Posterior vena cava (tissue), 2 donors: ENCODE measurements at places on chromosomes 13 and 19.
A peak's percentile ranks its signal among the peaks of the same experiment; 100 is the strongest.

GRCh38 chr19:33639035-33639681 is 17.4 kb downstream of the CHST8 start:
- peak; percentile 20 for DNase-seq

GRCh38 chr13:102462570-102462969 is 60.7 kb upstream of the FGF14 start:
- no peak for DNase-seq

DNA sequence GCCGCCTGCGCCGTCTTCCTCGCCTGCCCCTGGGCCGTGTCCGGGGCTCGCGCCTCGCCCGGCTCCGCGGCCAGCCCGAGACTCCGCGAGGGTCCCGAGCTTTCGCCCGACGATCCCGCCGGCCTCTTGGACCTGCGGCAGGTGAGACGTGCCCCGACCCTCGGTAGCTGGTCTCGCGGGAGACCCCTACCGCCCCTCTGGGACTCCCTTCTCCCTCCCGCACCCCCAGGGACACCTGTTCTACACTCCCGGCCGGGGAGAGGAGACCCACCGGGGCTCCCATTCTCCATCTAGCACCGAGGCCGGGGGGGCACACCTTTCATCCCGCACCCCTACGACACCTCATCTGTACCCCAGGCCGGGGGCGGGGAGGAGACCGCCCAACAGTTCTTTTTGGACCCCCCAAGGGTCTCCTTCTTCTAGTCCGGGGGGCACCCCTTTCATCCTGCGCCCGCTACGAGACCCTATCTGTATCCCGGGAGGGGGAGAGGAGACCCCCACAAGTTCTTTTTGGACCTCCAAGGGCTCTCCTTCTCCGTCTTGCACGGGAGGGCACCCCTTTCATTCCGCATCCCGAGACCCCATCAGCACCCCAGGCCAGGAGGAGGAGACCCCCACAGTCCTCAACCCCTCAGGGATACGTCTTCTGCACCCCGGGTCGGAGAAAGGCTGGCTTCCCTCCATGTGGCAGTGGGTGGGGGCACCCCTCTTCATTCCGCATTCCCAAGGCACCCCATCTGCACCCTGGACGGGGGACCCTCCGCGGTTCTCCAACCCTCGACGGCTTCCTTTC is 533 bp downstream of the TNFSF9 start:
- DNase-seq: no peak

- no peak for DNase-seq
These were observed 319.7 kb upstream of the ARGLU1 start for GRCh38 chr13:106887686-106888085.

DNA sequence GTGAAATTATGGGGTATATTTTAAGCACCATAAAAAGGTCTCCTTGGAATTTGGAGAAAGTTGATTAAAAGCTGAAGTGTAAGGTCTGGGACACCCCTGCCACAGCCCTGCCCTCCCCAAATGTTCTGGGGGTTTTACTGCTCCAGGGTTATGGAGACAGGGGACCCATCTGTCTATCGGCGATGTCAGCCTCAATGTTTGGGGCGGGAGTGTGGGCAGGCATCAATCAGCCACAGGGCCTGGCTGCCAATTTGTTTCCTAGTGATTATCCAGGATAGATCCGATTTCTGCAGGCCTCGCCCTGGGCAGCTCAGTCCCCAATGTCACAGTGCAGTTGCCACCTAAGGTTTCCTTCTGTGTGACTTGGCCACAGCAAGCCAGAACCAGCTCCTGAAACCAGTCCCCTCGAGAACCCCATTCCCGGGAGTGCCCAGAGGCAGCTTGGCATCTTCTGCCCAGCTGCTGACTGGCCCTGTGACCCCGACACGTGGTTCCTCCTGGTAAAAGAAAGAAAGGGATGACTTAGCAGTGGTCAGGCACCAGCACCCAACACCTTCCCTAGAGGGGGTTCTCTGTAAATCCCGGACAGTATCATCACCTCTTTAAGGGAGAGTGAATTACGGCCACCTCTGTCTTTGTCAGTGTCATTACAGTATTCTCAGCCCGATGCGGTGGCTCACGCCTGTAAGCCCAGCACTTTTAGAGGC is 41.6 kb downstream of the MYO9B start:
- DNase-seq: no peak

DNA sequence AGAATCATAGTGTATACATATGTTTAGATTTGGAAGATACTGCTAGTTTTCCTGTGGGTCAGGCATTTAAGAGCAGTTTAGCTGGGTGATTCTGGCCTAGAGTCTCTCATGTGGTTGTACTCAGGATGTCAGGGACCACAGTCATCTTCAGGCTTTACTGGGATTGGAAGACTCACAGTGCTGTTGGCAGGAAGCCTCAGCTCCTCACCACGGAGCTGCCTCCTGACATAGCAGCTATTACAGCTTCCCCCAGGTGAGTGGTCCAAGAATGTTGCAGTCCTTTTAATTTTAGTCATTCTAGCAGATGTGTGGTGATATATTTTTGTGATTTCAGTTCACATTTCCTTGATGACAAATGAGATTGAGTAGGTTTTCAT is 16.9 kb upstream of the GPR18 start:
- no peak for DNase-seq

DNA sequence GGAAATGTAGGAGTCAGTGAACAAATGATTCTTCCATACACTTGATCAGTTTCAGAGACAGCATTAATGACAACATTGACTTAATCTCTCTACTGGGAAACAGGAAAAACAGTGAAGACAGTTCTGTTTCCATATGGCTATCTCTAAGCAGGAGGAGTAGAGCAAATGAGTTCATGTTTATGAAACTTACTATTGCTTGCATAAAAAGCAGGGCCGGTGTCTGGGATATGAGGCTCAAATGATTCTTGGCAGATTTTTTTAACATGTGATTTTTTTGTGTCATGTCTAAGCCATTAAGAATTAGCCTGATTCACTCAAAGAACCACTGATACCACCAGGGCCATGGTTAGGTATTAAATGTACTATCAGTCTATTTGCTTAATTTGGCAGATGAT is 141.9 kb downstream of the SLC7A1 start:
- DNase-seq: no peak

DNA sequence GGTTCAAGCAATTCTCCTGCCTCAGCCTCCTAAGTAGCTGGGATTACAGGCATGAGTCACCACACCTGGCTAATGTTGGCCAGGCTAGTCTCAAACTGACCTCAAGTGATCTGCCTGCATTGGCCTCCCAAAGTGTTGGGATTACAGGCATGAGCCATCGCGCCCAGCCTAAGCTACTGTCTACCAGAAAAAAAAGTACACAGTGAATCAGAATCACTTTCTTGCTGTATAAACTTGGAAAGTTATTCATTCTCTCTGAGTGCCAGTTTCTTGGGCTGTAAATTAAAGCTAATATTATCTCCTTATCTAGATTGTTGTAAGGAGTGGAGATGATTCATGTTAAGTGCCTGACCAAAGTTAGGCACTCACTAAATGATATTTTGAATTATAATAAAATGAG is 242.8 kb downstream of the ENOX1 start:
- no peak for DNase-seq

- no peak for DNase-seq
These were observed 122.9 kb downstream of the OLFM4 start for GRCh38 chr13:53151336-53152056.

GRCh38 chr13:31264151-31264550 is 64.4 kb downstream of the B3GLCT start:
- DNase-seq: no peak

GRCh38 chr19:35744430-35745327 is 539 bp downstream of the U2AF1L4 start:
- DNase-seq: peak; percentile 98

GRCh38 chr19:32416749-32417456 is 11.3 kb downstream of the DPY19L3 start:
- DNase-seq: no peak

- no peak for DNase-seq
These were observed 58.3 kb upstream of the MRI1 start for GRCh38 chr19:13705928-13706447.

GRCh38 chr13:101567841-101568240 is 115.4 kb downstream of the ITGBL1 start:
- no peak for DNase-seq

DNA sequence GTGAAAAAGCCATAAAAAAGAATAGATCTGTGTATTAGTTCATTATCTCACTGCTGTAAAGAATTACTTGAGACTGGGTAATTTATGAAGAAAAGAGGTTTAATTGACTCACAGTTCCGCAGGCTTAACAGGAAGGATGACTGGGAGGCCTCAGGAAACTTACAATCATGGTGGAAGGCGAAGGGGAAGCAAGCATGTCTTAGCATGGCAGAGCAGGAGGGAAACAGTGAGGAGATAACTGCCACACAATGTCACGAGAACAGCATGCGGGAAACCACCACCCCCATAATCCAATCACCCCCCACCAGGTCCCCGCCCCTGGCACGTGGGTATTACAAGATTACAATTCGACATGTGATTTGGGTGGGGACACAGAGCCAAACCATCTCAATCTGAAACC is 39.1 kb upstream of the EEF1AKMT1 start:
- DNase-seq: no peak

DNA sequence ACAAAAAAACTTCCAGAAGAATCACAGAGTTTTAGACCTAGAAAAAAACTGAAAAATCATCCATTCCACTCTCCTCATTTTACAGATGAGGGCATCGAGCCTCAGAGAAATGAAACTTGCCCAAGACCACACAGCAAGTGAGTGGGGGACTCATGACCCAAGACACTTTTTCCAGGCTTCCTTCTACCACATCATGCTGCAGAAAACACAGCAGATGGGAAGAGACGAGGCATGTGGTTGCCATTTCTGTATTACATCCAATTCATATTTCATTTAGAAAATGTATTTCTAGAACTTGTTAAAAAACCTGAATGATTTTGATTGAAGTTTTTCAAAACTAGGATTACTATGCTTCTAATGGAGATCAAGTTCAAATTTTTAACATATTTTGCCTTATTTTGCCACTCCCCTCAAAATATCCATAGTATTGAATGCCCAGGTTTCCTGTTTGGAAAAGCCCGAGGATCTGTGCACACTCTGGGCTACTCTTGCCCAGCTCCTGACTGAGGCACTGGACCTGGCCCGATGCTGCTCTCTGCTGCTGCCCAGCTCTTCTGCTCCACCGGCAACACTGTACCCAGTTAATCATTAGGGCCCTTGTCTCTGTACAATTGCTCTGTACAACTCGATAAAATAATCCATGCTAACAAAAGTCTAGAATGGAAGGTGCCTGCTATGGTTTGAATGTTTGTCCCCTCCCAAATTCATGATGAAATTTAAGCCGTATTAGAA is 157.4 kb downstream of the EFNB2 start:
- no peak for DNase-seq
